ENCODE measurements at places on chromosomes 3 and 15.

DNA sequence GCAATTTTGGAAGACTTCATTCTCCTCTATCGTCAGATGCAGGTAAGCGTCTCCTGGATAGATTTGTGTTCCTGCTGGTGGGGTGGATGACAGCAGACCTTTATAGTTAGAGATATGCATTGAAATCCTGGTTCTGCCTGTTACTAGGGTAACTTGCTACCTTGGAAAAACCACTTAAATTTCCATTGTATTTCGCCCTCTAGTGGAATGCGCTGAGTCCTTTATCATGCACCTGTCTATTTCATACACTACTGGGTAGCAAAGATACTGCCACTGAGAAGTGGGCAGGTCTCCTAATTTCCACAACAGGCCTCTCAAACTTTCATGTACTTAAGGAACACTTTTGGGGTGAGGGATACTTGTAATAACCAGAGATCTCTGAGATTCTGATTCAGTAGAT is 209.5 kb upstream of the SUCLG2 start:
- DNase-seq = peak; percentile 47

- DNase-seq = no peak
Measured at GRCh38 chr3:97464035-97464434, 300.5 kb upstream of the ARL6 start.

DNA sequence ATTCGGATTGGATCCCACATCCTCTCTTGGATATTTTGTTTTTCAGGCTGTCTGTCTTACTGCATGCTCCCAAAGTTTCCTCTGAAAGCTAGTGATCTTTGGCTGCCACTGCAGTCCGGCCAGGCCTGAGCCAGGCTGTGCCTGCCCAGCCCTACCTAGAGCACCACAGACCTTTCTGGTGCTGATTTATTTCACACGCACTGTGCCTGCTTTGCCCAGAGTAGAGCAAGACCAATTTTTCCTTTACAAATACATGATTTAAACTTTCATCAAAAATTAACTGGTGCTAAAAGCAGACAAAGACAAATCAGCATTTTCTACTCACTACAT is 28.0 kb upstream of the NDUFB4 start:
- no peak for DNase-seq

DNA sequence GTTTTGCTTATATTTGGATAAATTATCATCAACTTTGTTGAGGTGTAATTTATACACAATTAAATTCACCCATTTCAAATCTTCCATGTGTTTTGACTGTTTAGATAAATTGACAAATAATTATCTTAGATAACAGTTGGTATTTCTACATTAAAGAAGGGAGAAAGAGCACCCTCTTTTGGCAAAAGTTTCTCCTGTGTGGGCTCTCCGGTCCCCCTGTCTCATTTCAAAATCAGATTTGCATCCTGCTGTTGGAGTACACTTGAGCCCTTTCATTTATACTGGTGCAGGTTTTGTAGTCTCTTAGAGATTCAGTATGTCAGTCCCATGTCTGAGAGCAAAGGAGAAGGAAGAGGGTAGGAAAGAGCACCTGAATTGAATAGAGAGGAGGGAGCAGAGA is 49.4 kb downstream of the NKIRAS1 start:
- DNase-seq = no peak

DNA sequence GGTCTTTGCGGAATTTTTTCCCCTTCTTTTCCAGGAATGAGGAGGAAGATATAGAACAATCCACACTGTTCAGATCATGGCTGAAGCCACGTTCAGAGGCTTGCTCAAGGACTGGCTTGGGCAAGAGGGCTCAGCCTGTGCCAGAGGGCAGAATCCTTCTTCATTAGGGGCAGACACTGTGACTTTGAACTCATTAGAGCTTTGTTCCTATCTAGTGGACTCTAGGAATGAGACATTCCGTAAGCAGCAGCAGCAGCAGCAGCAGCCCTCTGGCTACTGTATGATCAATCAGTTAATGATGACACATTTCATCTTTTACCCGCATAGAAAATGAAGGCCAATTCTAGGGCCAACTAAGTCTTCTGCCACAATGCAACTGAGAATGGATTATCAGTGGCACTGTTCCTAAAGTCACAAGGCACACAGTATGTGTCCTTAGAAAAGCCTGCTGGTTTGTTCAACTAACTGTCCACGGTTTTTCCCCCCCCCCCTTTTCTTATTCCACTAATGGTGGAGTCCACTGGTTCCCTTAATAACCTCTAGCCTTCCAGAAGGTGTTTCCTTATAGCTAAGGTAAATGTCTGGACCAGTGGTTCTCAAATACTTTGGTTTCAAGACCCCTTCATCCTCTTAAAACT is 1.7 kb upstream of the RAB8B start:
- DNase-seq = peak; percentile 29

- DNase-seq = no peak
Measured at GRCh38 chr3:128345196-128345595, 121.5 kb downstream of the DNAJB8 start.

- DNase-seq = no peak
Measured at GRCh38 chr3:46496746-46497555, 825 bp upstream of the RTP3 start.

DNA sequence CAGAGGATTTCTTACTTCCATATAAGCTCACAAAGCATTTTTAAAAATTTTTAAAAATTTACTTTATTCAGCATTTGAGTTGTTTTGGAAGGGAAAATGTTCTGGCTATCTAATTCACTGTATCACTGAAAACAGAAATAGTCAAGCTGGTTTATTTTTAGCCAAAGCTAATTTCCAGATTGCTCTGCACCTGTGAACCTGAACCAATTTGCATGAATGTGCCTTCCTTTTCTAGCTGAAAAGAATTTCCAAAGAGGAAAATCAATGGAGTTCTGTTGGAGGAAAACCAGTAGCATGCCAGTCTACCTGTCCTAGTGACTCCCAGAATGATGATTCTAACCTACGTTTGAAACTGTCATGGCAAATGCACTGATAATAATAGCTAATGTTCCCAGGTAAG is 134.2 kb upstream of the LIPC start:
- no peak for DNase-seq

GRCh38 chr15:31447931-31448634 is 121.4 kb downstream of the KLF13 start:
- DNase-seq = no peak

GRCh38 chr3:197782230-197782629 is 8.8 kb upstream of the LRCH3 start:
- no peak for DNase-seq

DNA sequence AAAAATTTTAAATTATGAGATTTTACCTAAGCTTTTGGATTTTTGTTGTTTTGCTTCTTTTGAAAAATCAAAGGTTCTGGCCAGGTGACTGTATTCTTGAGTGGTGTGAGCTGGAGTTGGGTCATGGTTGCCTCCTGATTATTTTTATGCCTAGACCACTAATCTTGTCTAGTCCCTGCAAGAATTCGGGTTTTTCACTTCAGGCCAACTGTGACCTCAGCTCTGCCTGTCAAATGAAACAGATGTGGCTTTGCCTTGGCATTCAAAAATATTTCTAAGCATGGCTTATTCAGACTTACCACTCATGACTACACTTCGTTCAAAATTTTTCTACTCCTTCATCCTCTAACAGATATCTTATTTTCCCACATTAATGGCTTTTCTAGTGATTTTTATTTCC is 25.4 kb upstream of the CDV3 start:
- no peak for DNase-seq

- DNase-seq = peak; percentile 32
Measured at GRCh38 chr3:70090322-70090913, 90.9 kb downstream of the SAMMSON start.

DNA sequence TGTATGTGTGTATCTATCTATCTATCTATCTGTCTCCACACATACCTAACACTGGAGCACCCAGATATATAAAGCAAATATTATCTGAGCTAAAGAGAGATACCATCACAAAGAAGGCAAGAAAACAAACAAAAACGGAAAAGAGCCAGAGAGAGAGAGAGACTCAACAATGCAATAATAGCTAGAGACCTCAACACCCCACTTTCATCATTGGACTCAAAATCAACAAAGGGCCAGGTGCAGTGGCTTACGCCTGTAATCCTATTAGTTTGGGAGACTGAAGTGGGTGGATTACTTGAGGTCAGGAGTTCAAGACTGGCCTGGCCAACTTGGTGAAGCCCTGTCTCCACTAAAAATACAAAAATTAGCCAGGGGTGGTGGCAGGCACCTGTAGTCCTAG is 23.4 kb downstream of the NCBP2 start:
- no peak for DNase-seq

DNA sequence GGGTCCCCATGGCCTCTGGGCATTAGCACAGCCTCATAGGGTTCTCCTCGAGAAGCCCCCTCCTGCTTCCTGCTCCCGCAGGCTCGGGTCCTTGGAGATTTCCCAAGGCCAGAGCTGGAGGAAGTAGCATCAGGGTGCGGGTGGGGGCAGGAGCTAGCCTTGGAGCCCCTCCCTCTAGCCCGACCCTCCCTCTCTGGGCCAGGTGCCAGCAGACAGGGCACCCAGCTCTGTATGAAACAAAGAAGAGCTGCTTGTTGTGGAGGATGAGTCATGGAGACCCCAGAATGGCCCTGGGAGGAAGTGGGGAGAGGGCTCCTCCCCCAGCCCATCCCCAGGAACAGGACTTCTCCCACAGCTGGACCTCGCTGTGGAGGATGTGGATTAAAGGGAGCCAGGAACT is 29.2 kb downstream of the EPHB3 start:
- DNase-seq = no peak

DNA sequence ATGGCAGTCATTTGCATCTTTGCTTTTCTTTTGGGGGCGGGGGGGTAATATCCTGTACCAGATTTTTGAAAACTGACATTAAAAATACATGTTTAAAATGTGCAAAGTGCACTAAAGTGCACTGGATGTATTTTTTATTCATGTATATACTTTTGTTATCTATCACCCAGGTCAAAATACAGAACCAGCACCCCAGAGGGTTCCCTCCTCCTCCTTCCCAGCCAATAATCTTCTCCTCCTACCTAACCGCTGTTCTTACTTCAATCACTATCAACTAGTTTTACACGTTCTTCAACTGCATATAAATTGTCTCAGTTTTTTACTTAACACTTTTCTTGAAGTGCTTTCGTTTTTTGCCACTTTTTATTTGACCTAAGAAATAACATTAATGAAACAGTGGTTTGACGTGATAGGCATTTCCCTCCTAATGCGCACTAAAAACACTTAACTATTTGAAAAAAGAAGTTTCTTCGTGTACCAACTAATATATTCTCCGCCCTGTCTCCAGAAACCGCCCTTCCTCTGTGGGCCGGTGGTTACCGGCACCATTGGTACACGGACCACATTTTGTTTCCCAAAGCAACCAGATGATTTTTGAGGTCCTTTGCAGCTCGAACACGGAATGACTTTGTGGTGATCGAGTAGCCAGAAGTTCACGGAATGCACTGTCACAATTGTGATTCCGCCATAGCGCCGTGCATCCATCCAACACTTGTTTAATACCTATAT is 836 bp upstream of the AKAP13 start:
- peak; percentile 56 for DNase-seq

- no peak for DNase-seq
Measured at GRCh38 chr3:39170461-39170860, 17.1 kb upstream of the CSRNP1 start.

GRCh38 chr3:52891615-52892081 is 5.7 kb downstream of the STIMATE start:
- no peak for DNase-seq

- DNase-seq = no peak
Measured at GRCh38 chr3:39519103-39519502, 51.6 kb downstream of the MOBP start.

GRCh38 chr3:107283948-107284347 is 93.3 kb upstream of the CCDC54 start:
- no peak for DNase-seq

DNA sequence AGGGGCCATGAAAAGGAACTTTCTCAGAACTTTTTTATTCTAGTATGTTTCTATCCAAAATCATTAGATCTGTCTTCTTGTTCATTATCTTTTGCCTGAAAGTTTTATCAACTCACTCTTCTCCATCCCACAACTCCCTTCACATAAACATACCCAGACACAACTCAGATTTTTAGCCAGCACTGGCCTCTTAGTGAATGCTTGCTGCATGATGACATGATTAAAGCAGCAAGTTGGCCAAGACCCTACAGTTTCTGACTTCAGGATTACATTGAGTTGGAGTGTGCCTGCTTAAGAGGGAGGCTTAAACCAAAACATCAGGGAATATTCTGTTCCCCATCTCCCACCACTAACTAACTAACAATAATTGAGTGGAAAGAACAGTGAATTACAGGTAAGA is 38.1 kb downstream of the PLSCR2 start:
- DNase-seq = no peak

DNA sequence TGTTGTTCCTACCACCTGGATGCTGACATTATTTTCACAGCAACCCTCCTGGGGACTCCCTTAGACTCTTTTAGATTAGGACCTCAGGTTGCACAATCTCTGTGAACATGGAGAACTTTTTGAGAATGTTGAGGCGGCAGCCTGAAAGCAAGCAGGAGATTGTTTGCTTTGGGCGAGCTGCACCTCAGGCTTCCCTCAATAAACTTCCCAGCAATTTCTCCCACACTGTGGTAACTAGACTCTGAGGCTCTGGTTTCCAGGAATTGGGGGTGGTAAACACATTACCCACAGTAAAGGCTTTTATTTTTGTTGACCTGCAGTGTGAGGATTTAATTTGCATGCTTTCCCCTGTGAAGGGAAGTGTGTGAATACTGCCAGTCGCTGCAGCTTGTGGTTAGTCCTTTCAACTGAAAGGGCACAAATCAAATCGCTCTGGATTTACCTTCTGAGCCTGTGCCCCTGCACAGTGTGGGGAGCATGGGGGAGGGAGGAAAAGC is 35.2 kb upstream of the SIAH2 start:
- no peak for DNase-seq

DNA sequence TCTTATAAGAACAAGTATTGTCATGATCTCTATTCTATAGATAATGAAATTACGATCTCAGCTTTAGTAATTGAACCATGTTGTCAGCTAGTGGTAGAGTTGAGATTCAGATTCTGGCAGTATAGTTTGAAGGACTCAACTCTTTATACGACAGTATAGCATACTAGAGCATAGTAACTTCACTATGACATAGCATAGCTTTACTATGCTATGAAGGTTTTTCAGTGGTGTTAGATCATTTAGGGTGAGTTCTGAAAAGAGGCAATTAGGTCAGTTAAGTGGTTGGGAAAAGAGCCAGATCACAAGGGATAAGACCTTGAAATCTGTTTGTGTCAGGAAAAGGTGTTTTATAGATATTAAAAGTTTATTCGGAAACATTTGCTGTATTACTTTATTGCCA is 8.1 kb downstream of the STX19 start:
- no peak for DNase-seq

- DNase-seq = peak; percentile 81
Measured at GRCh38 chr3:120144267-120144666, 50.0 kb upstream of the GSK3B start.

- no peak for DNase-seq
Measured at GRCh38 chr3:85364296-85364909, 405.6 kb downstream of the CADM2 start.

GRCh38 chr3:63908081-63908736 is 4.0 kb downstream of the SCAANT1 start:
- peak; percentile 29 for DNase-seq

- DNase-seq = no peak
Measured at GRCh38 chr3:194136519-194137007, 615 bp downstream of the HES1 start.

- DNase-seq = peak; percentile 10
Measured at GRCh38 chr3:63654931-63655330, 2.5 kb downstream of the SNTN start.

GRCh38 chr15:62684123-62684808 is 358.3 kb upstream of the TPM1 start:
- no peak for DNase-seq

- peak; percentile 75 for DNase-seq
Measured at GRCh38 chr3:13896473-13897154, 16.7 kb upstream of the WNT7A start.

- peak; percentile 13 for DNase-seq
Measured at GRCh38 chr15:31364301-31365031, 37.8 kb downstream of the KLF13 start.

- DNase-seq = no peak
Measured at GRCh38 chr15:78361771-78362506, 21.8 kb downstream of the CRABP1 start.
